MG63 (cell line): ENCODE measurements at places on chromosomes 7 and 10. TPM values are rescaled to one million over a fixed set of nuclear protein-coding genes. Genes with fewer than 3 reads are reported as not detected.

MOGAT3 gene
- total RNA-seq = not detected in 2 replicates

GRCh38 chr10:25084447-25084846 lies 68.0 kb downstream of the THNSL1 start:
- no peak for DNase-seq

DNA sequence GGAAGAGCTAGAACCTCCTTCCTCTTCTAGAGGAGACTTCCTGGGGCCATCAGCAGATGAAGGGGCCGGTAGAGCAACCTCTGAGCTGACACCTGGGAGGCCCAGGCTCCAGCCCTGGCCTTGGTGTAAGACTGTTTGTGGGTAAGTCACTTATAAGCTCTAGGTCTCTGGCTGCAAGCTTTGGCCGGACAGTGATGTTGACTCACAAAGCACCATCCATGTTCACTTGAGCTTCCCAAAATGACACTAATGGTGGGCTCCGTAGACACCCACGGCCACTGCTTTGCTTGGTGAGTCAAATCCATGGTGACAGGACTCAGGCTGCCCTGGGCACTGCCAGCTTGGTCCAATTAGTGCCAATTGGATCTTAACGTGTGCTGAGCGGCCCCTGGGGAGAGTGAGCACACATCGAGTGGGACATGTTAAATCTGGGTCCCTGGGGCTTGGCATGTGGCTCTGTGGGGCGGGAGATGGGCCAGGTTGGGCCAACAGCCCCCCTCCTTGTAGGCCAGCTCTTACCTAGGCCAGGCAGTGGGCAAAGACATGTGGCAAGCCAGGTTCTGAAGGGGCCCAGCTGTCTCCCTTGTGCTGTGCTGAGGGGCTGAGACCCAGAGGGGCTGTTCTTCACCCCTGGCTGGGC lies 16.7 kb downstream of the NEURL1 start:
- DNase-seq = no peak

- DNase-seq = no peak
These were observed 49.5 kb upstream of the DNAJC1 start for GRCh38 chr10:22053048-22053447.

LGI1 gene
- total RNA-seq = not detected in 2 replicates

GRCh38 chr10:72274213-72274729 lies 547 bp downstream of the DDIT4 start:
- DNase-seq = no peak

CXCL12 gene
- 16.5 and 18.6 TPM in 2 replicates for total RNA-seq

DNA sequence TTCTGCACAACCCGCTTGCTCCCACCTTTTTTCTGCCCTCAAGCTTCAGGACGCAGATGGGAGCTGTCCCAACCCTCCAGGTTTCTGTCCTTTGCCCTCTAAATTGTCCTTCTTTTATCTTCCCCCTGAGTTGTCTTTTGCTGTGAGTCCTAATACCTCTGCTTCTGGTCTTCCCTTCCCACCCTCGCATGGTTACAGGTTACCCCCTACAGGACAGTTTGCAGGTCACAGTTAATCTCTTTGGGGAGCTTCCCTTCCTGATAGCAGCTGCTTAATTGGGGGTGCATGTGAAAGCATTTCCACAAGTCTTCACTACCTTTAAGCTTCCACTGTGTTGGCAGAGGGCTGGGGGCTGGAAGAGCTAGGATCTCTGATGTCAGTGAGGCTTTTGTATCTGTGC lies 121.5 kb upstream of the CXCL12 start:
- DNase-seq = no peak

DNA sequence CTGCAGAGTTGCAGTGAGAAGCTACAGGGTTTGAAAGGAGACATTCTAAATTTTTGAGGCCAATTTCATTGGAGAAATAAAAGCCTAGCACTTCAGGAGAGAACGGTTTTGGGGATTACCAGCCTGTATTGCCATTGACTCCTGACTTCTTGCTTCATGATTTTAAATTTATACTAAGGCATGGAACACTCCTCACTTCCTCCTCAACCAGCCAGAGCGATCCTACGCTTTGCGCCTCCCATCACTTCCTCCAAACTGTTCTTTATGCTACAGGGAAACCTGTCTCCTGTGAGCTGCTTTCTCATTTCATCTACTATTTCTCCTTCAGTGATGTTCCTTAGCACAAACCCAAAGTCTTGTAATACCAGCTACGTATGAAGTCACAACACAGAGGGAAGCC lies 495.1 kb downstream of the SUGCT start:
- no peak for DNase-seq

DNA sequence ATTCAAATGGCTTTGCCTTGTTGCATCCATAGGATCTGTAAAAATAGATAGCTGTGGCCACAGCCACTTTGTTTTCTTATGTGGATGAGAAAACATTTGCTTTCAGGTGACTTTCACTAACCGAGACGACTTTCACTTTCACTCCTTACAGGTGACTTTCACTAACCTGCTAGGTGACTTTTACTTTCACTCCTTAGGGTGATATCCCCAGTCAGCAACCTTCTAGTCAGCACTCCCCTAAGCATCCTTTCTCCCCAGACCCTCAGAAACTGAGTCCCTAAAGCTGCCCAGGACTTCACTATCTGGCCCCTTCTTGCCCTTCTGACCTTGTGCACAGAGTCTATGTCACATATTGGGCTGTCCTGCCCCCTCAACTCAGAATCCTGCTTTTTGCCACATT lies 177.5 kb downstream of the RELN start:
- no peak for DNase-seq

RPP30 gene
- total RNA-seq = 61.5 and 78.7 TPM in 2 replicates

GRCh38 chr10:13383399-13383761 lies 35.3 kb upstream of the SEPHS1 start:
- no peak for DNase-seq

DNA sequence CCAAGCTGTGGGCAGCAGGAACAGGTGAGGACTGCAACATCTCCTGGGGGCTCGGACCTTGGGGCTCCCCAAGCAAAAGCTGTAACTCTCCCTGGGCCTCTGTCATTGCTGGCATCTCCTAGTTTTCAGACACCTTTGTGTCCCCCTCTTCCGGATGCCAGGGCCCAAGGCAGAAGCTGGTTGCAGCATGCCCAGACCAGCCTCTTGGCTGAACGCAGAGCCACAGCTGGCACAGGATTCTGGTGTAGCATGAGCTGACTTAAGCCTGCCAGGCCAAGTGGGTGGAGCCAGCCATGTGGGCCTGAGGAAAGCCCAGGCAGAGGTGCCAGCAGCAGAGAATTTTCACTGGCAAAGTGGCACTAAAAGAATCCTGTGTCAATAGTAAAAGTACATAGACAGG lies 43.5 kb downstream of the ZWINT start:
- peak; percentile 66 for DNase-seq

DNA sequence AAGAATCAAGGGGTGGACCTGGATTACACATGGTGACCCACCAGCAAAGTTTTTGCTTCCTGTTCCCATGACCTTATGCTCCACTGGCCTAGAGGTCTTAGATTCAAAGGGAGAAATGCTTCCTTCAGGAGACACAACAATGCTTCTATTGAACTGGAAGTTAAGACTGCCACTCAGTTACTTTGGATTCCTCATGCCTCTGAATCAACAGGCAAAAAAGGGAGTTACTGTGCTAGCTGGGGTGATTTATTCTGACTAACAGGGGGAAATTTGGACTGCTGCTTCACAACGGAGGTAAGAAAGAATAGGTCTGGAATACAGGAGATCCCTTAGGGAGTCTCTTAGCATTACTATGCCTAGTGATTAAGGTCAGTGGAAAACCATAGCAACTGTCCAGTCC lies 10.3 kb downstream of the TMEM229A start:
- DNase-seq = no peak
